ENCODE measurements at places on chromosomes 16 and 17. TPM values are rescaled to one million over a fixed set of nuclear protein-coding genes. Genes with fewer than 3 reads are reported as not detected.

- peak; percentile 43 for DNase-seq
Measured at GRCh38 chr16:67016681-67017420, 12.1 kb upstream of the CBFB start.

DNA sequence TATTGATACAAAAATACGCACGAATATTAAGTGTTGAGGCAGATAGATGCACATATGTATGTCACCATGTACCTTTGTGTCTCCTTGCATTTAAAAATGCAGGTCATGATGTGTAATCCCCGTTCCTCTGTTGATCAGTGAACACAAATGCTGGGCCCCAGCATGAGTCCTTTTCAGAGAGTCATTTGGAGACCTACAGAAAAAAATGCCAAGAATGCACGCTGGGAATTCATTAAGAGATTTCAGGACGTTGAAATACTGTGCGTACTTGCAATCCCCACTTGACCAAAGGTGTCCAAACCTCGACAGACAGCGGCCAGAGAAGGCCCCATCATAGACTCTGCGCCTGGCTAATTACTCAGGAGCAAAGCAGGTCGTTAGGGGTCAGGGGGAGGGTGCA lies 496.0 kb downstream of the MAF start:
- no peak for DNase-seq

The NKD1 gene
- total RNA-seq: 37.0 TPM

DNA sequence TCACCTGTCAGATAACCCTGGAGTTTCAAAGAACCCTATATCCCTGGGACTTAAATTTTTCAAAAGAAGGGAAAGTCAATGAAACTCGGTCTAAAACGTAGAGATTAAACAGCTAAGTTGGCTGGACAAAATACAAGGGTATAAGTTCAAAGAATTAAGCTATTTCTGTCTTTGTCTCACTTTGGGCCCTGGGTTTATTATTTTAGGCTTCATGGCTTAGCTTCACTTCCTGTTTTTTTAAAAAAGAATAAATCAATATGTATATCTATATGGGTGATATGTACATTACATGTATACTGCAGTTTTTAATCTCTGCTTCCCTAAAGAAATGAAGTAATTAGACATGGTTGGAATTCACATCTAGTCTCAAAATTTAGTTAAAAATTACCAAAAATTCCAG lies 132.3 kb downstream of the TRIM37 start:
- DNase-seq: no peak

DNA sequence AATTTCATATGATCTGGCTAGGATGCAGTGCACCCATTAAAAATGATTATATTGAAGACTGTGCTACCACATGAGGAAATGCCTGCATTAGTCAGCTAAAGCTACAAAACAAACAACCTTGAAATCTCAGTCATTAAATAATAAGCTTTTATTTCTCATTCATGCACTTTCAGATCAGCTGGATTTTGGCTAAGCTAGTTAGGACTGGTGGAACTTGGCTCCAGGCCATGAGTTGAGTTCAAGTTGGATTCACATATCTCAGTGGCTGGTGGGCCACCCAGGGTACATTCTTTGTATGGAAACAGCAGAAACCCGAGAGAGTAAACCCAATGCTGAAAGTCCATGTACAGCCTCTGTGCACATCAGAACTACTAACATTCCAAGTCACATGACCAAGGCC lies 6.4 kb upstream of the SLFN12L start:
- DNase-seq: no peak

The CETP gene
- 8.2 TPM for total RNA-seq

The KRTAP4-4 gene
- total RNA-seq: not detected

DNA sequence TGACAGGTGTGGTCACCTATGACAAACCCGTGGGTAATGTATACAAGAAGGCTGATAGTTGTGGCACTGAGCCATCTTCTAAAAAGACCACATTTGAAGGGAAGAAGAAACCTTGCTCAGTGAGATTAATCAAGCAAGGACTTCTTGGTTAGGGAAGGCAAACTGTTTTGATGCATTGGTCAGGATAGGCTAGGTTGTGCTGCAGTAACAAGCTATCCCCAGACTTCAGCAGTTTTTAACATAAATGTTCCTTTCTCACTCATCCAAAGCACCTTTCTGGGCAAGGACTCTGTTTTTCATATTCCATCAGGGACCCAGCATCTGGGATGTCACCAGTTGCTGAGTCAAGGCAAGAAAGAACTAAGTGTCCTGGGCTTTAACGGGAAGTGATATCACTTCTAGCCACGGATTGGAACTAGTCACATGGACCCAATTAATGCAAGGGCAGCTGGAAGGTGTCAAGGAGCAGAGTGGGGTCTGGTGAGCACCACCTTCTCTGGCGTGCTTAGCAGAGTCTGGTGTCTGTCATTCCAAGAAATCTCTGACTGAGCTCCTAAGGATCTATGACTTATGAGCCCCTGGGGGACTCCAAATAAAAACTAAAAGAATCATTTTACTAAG lies 52.0 kb upstream of the CCL2 start:
- DNase-seq: no peak

DNA sequence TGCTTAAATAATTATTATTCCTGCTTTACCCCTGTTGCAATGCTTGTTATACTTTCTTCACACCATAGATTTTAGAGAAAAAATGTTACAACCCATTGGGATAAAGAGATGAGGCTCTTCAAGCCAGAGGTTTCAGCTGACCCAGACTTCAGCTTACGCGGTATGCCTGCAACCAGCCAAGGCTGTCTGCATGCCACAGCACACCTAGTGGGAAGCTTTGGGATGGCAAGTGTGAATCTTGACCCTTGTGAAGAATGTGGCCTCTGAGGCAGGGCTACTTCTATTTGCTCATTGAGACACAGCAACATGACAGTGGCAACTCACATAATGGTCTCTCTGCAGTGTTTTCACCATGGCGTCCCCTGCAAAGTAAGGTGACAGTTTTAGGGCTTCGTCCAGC lies 193.9 kb upstream of the PIRT start:
- no peak for DNase-seq

GRCh38 chr17:79947351-79948031 lies 88.2 kb downstream of the TBC1D16 start:
- DNase-seq: peak; percentile 62

DNA sequence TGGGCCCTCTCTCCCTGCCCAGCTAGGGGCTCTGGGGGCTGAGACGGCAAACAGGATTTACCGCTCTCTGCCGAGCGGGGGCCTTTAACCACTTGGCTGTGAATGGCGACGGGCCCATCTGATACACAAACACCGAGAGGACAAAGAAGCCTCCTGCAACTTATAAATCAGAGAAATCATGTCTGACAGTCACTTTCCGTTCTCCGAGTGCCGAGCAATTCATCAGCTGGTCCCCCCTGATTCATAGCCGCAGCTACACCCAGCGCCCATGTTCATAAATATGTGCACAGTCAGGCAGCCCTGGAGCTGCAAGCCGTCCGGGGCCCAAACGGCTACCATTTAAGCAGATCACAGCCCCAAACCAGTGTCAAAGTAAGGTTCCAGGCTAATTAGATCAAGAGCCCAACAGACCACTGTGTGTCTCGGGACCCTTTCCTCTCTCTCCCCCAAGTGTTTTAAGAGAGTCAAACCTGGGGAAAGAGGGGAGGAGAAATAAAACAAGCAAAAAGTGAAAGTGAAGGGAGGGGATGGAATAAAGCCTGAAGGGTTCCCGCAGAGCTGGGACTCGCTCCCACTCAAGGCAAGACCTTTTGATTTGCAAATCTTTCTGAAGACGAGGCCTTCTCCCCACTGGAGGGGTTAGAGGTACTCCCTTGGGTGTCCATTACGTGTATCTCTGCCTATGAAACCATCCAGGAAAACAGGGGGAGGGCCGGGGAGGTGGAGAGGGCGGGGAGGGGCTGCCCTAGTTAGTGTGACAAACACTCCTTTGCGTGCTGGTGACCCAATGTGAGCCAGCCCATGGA lies 154.7 kb downstream of the C16orf78 start:
- DNase-seq: no peak

- DNase-seq: no peak
Measured at GRCh38 chr17:75847614-75848522, 3.7 kb upstream of the UNC13D start.

GRCh38 chr17:55811536-55811935 lies 60.7 kb downstream of the PCTP start:
- DNase-seq: no peak

- no peak for DNase-seq
Measured at GRCh38 chr17:57553526-57553925, 191.6 kb downstream of the CCDC182 start.

The CCL17 gene
- total RNA-seq: not detected

DNA sequence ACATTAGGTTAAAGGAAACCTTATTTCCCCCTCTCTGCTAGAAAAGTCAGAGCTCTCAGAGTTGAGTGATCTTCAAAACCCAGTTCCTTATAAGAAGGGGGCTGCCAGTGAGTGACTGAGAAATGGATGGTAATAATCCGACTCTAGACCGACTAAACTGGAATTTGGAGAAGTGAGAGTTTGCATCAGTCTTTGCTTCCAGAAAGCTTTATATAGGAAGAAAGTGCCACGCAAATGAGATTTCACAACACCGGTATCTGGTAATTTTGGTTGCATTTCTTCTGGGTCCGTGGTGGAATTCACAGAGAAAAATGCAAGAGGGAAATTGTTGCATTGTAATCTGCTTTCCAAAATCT lies 271.4 kb downstream of the MAF start:
- no peak for DNase-seq

DNA sequence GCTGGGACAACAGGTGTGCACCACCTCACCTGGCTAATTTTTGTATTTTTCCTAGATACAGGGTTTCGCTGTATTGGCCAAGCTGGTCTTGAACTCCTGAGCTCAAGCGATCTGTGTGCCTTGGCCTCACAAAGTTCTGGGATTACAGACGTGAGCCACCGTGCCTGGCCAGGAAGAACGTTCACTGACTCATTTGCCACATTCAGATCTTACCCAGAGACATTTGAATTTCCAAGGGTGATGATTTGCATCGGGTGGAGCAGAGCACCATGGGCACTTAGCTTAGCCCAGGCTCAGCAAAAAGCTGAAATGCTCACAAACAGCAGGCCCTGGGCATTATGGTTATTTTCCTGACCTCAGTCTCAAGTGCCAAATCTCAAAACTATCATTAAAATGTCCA lies 14.5 kb upstream of the ADORA2B start:
- DNase-seq: no peak

- no peak for DNase-seq
Measured at GRCh38 chr16:6482696-6483468, 849.8 kb upstream of the RBFOX1 start.

The KCNH6 gene
- not detected for total RNA-seq

The SNX20 gene
- 2.6 TPM for total RNA-seq

GRCh38 chr17:5819396-5819795 lies 235.1 kb upstream of the NLRP1 start:
- DNase-seq: no peak

- no peak for DNase-seq
Measured at GRCh38 chr17:39602533-39603303, 5.0 kb downstream of the NEUROD2 start.

DNA sequence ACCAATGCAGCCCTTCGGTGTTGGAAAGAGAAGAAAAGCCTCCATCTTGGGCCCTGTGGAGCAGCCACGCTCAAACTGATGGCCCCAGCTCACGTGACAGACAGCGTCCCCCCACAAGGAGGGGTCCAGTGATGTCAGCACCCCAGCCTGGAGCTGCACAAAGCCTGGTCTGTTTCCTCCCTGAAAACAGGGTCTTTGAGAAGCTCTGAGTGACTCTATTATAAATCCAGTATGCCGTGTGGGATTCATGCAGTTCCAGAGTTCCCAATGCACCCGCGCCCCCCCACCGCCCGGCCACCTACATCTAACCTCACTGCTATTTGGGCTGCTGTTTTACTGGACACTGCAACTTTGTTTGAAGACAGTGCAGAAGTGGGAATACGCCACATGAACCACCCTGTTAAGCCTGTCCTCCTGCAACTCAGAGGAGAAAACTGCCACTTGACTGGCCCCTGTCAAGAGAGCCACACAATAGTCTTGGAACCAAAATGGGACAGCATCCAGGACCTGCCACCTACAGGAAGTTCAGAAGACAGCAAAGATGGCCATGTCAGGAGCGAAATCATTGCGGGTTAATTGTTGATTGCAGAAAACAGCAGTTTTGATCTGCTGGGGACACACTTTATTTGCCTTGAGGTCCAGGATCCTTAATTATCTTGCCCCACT lies 33.1 kb downstream of the PMP22 start:
- peak; percentile 69 for DNase-seq

GRCh38 chr16:51697454-51697853 lies 546.4 kb upstream of the SALL1 start:
- no peak for DNase-seq

The ADAM11 gene
- total RNA-seq: 0.53 TPM

GRCh38 chr16:76946879-76947278 lies 244.1 kb upstream of the MON1B start:
- no peak for DNase-seq

- no peak for DNase-seq
Measured at GRCh38 chr16:64138006-64138405, 983.9 kb downstream of the CDH11 start.

- DNase-seq: no peak
Measured at GRCh38 chr16:10253409-10253808, 71.2 kb upstream of the GRIN2A start.

DNA sequence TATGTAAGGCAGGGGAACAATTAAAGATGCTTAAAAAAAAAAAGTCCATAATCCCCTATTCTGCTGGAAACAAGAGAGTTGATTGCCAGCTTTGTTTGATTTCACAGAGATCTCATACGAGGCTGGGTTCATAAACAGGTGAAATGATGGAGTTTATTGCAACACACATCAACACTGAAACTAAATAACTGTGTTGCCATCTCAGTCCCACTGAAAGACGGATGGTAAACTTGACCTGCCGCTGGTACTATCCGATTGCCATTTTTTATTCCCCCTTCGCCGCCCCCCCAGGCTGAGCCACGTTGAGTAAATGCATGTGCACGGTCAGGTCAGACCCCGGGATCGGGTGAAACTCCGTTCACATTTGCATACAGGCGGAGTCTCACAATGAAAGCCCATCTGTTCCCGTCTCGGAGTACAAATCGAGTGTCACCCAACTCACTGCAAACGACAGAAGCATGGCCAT lies 119.2 kb downstream of the SKAP1 start:
- DNase-seq: no peak

The NUDT21 gene
- 91.3 TPM for total RNA-seq

The NME1 gene
- total RNA-seq: 25.6 TPM

- DNase-seq: no peak
Measured at GRCh38 chr17:65509032-65509431, 52.4 kb downstream of the AXIN2 start.

DNA sequence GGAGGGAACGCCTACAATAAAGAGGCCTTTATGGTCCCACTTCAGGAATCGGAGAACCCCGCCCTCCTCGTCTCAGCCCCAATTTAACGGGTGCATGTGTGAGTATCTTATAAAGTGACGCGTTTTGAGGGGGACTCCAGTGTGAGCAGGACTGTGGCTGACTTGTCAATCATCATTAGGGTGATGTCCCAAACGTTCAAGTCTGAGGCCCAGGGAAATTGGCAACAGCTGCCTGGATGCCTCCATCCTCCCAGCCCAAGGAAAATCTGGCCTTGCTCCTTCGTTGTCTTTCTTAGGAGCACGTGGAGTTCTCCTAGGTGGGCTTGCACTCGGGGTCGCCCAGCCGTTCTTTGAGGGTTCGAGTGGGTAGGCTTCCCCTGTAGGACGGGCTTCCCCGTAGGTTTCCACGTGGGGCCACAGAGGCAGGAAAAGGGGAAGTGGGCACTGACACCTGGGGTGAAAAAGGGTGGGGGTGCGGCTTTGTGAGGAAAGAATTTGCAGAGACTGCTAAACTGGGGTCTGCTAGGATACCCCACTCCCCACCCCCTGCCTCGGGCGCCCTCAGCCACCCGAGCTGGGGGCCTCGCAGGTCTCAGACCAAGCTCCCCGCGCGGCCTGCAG lies 561 bp upstream of the HERPUD1 start:
- DNase-seq: peak; percentile 69

The AIPL1 gene
- not detected for total RNA-seq

GRCh38 chr17:19510903-19511302 lies 22.8 kb upstream of the SLC47A1 start:
- no peak for DNase-seq

Measured in sciatic nerve (tissue), 2 donors.